AG04449 (cell line): ENCODE measurements at places on chromosomes 4 and X.

- no peak for DNase-seq
Observed at GRCh38 chr4:142565771-142566170, 280.3 kb downstream of the INPP4B start.

GRCh38 chr4:150021483-150021882 is 56.8 kb upstream of the DCLK2 start:
- no peak for DNase-seq

- no peak for DNase-seq
Observed at GRCh38 chr4:145507636-145508035, 26.0 kb downstream of the SMAD1 start.

GRCh38 chr4:84110040-84110439 is 389.1 kb downstream of the NKX6-1 start:
- DNase-seq: no peak

DNA sequence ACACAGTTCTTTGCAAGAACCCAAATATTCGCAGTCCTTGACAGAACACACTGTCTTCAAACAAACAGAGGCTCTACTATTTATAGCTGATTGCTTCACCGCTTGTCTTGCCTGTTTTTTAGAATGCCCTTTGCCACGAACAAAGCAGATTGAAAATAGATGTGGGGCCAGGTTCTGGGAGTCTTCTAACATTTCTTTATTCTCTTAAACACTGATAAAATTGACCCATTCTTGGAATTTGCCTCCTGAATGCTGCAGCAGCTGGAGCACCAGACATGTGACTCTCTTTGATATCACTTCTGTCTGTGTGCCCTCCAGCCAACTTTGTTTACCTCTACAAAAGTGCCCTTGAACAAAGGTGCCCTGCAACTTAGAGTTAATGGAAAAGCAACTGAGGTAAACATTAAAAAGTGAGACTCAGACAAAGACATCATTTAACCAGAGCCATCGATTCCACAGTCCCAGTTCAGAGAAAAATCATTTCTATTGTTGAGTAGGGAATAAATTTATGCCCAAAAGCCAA is 64.2 kb upstream of the SPP1 start:
- DNase-seq: no peak

- no peak for DNase-seq
Observed at GRCh38 chr4:127214016-127214415, 418.7 kb upstream of the INTU start.
